ENCODE measurements at places on chromosomes 11 and 22. TPM values are rescaled to one million over a fixed set of nuclear protein-coding genes. Genes with fewer than 3 reads are reported as not detected.

DNA sequence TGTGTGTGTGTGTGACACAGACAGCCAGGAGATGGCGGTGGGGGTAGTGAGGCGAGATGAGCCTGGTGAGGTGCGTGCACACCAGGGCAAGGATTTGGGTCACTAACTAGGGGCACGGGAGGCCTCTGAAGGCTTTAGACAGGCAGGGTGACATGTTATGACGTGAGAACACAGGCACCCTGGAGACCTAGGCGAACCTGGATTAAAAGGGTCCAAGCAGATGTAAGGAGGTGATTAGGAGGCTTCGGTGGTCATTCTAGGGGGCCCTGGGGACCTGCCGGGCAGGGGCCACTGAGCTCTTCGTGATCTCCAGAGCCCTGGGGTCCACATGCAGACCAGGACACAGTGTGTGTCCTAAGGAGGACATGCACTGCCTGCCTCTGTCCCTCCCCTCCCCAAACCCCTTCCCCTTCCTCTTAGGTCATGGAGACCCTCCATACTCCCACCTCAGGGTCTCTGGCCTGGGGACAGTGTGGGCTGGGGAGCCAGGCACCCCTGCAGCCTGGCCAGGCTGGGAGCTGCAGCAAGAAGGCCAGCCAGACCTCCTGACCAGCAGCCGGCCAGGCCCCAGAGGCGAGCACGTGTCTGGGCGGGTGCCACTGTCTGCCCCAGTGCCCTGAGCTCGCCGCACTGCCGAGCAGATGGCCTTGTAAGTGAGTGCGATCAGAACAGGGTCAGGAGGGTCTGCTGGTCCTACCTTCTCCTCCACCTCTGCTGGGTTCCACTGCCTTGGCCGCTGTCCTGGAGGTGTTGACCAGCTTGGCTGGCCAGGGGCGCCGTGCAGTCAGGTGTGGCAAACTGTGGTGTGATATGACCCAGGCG lies 32.1 kb downstream of the IFT27 start:
- no peaks in the 10 kb centered on the region for H3K36me3 ChIP-seq
- no peak for DNase-seq
- H3K4me3 ChIP-seq = no peak overlapping the region
- no peaks in the 10 kb centered on the region for H3K4me1 ChIP-seq
- H3K27ac ChIP-seq = no peak overlapping the region
- peaks cover 5% of the 10 kb centered on the region for H3K27me3 ChIP-seq

- peaks cover 14% of the 10 kb centered on the region for H3K36me3 ChIP-seq
- H3K4me1 ChIP-seq = no peaks in the 10 kb centered on the region
- H3K27ac ChIP-seq = no peak overlapping the region
- no peak for DNase-seq
Measured at GRCh38 chr11:18313965-18314763, 7.8 kb downstream of the HPS5 start.

DNA sequence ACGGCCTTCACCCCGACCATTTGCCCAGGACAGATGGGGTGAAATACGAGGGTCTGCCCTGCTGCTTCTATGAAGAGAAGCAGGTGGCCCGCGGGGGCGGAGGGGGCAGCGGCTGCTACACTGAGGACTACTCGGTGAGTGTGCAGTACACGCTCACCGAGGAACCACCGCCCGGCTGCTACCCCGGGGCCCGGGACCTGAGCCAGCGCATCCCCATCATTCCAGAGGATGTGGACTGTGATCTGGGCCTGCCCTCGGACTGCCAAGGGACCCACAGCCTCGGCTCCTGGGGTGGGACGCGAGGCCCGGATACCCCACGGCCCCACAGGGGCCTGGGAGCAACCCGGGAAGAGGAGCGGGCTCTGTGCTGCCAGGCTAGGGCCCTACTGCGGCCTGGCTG lies 11.2 kb downstream of the C22orf31 start:
- no peak for DNase-seq
- peak overlapping the region; percentile 3 for H3K27ac ChIP-seq
- H3K27me3 ChIP-seq = no peaks in the 10 kb centered on the region

GRCh38 chr11:79458709-79459108 lies 17.9 kb upstream of the TENM4 start:
- no peaks in the 10 kb centered on the region for H3K27me3 ChIP-seq
- peaks cover 3% of the 10 kb centered on the region for H3K4me1 ChIP-seq
- no peaks in the 10 kb centered on the region for H3K36me3 ChIP-seq
- no peak overlapping the region for H3K4me3 ChIP-seq
- no peak overlapping the region for H3K27ac ChIP-seq

DNA sequence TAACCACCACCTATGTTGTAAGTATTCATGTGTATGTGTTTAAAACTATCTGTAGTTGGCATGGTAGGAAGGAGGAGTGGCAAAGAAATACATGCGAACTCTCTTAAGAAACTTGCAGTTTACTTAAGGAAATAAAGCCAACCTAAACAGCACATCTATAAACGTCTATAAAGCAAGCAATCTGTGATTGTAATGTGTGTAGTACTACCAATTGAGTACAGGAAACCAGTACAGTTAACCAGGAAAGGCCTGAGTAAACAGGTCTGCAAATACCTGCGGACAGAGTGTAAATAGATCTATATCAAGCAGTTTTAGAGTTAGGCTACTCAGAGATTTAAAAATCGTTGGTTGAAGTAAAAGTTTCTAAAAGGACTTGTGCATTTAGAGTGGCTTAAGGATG lies 59.5 kb upstream of the AMOTL1 start:
- no peaks in the 10 kb centered on the region for H3K27me3 ChIP-seq
- H3K4me1 ChIP-seq = peaks cover 3% of the 10 kb centered on the region
- H3K27ac ChIP-seq = no peak overlapping the region
- no peak overlapping the region for H3K4me3 ChIP-seq

DNA sequence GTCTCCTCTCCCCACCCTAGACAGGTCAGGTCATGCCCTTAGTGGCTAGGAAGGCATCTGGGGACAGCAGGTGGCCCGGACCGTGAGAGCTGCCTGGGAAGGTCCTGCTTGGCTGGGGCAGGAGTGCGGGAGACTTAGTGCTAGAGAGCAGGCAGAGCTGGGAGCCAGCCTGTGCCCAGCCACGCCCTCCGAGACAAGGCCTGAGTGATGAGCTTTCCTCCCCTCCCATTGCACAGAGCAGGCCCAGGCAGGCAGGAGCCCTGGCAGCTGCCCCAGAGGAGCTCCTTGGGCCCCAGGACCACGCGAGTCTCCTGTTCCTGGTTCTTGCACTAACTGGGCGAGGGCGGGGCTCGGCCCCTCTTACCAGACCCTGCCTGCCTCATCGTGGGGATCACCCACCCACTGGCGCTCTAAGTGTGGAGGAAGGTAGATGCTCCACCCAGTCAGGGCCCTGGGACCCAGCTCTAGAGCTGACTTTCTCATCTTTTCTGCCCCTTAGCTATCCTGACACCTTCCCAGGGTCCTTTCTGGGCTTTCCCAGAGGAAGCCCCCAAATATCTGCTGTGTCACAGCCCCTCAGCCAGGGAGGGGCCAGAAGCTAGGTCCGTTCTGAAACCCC lies 44.9 kb downstream of the MACROD1 start:
- peaks cover 13% of the 10 kb centered on the region for H3K36me3 ChIP-seq
- no peak overlapping the region for H3K4me3 ChIP-seq
- DNase-seq = peak; percentile 51
- H3K27ac ChIP-seq = no peak overlapping the region

- no peak overlapping the region for H3K4me3 ChIP-seq
- no peaks in the 10 kb centered on the region for H3K27me3 ChIP-seq
- H3K36me3 ChIP-seq = no peaks in the 10 kb centered on the region
Measured at GRCh38 chr11:17846852-17847453, 112.4 kb downstream of the KCNC1 start.

GRCh38 chr11:79092791-79093353 lies 348.0 kb downstream of the TENM4 start:
- peak; percentile 79 for DNase-seq
- H3K27me3 ChIP-seq = no peaks in the 10 kb centered on the region
- no peak overlapping the region for H3K27ac ChIP-seq
- no peaks in the 10 kb centered on the region for H3K36me3 ChIP-seq
- peaks cover 57% of the 10 kb centered on the region for H3K4me1 ChIP-seq

DNA sequence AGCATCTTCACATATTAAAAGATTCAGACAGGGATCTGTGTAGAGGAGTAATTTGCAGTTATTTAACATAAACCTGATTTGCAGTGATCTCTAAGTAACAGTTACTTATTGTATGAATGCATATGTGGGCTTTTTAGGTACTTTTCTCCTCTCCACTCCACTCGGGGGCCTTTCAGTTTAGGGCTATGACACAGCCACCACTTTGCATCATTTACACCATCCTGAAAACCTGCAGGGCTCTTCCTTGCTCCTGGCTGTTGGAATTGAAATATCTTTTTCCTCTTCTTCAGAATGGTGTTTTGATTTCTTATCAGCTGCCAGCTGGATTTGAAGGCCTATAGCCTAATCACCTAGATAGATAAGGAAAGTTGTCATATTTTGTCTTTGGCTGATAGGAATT lies 580.8 kb downstream of the NELL1 start:
- H3K27me3 ChIP-seq = no peaks in the 10 kb centered on the region
- H3K4me3 ChIP-seq = no peak overlapping the region
- no peak for DNase-seq
- no peak overlapping the region for H3K27ac ChIP-seq

DNA sequence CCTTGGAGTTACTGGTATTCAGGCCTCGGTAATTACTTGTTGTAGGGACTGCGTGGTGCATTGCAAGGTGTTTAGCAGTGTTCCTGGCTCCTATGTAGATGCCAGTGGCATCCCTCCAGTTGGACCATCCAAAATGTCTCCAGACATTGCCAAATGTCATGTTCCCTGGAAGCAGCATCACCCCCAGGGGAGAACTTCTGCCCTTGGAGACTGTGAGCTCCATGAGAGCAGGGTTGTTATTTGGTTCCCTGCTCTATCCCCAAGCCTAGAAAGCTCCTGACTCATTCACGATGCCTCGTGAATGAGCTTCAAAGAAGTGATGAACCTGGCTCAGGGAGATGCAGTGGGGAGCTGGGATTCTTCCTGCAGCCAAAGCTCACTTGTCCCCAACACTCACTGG lies 4.8 kb upstream of the CD248 start:
- H3K27me3 ChIP-seq = no peaks in the 10 kb centered on the region
- H3K36me3 ChIP-seq = no peaks in the 10 kb centered on the region
- H3K4me1 ChIP-seq = peaks cover 53% of the 10 kb centered on the region
- H3K27ac ChIP-seq = no peak overlapping the region
- DNase-seq = no peak

DNA sequence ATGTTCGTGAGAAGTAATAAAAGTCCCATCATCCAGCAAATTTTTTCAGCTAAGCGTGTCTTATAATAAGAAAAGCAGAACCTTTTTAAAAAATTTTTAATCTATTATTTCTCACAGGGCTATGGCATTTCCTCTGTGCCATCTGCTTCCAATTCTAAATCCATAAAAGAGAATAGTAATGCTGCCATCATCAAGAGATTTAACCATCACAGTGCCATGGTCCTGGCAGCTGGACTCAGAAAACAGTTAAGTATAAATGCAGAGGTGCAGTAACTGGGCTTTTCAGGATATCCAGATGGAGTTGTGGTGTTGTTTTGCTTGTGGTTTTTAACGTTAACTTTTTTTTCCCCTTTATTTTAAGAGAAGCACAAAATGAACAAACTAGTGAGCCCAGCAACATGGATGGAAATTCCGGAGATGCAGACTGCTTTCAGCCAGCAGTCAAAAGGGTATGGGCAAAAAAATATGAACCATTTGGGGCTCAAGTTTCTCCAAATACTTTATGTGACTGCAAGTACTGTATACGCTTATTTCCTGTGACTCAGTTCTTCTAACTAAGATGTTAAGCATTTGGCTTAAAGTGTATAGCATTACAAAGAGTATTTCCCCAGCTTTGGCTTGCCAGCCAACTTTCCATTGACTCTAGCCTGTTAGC lies 25.2 kb downstream of the GTF2H1 start:
- no peaks in the 10 kb centered on the region for H3K27me3 ChIP-seq
- peak; percentile 39 for DNase-seq
- H3K4me3 ChIP-seq = no peak overlapping the region

DNA sequence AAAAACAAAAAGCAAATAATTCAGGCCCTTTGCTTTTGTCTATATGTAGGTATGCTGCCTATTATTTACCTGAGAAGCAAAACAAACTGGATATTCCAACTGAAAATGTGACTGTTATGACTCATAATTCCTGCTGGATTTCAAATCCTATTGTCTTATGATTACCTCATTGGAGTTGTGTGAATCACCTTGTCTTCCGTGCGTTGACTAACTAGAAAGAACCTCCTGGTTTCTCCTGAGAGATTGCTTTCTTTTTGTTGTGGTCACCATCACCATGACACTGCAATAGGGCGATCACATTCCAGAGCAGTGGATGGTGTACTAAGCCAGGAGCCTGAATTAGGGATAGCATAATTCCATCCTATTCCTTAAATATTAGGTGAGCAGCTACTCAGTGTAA lies 23.0 kb upstream of the EXPH5 start:
- H3K27ac ChIP-seq = no peak overlapping the region
- no peaks in the 10 kb centered on the region for H3K4me1 ChIP-seq
- DNase-seq = no peak
- no peaks in the 10 kb centered on the region for H3K27me3 ChIP-seq
- H3K4me3 ChIP-seq = no peak overlapping the region

GRCh38 chr11:64436000-64436399 lies 77.0 kb downstream of the RPS6KA4 start:
- H3K27ac ChIP-seq = no peak overlapping the region
- peaks cover 12% of the 10 kb centered on the region for H3K27me3 ChIP-seq
- DNase-seq = no peak
- H3K36me3 ChIP-seq = no peaks in the 10 kb centered on the region
- peaks cover 2% of the 10 kb centered on the region for H3K4me1 ChIP-seq

DNA sequence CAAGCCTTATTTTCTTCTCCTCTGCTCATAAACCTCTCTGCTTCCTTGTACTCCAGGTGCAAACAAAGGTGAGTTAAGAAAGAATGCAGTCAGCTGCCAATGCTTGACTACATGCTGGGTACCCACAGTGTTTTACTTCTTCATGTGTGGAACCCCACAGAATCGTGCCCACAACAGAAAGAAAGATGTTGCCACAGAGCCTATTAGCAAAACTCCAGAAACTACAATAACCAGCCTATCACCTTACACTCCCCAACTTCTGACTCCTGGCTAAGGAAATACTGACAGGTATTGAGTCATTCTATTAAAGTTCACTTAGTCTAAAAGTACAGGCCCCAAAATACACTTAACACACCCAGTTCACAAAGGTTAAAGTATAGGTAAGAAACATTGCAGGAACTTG lies 56.9 kb upstream of the CCDC89 start:
- DNase-seq = no peak
- no peak overlapping the region for H3K4me3 ChIP-seq
- H3K36me3 ChIP-seq = no peaks in the 10 kb centered on the region
- H3K4me1 ChIP-seq = no peaks in the 10 kb centered on the region
- no peak overlapping the region for H3K27ac ChIP-seq

DNA sequence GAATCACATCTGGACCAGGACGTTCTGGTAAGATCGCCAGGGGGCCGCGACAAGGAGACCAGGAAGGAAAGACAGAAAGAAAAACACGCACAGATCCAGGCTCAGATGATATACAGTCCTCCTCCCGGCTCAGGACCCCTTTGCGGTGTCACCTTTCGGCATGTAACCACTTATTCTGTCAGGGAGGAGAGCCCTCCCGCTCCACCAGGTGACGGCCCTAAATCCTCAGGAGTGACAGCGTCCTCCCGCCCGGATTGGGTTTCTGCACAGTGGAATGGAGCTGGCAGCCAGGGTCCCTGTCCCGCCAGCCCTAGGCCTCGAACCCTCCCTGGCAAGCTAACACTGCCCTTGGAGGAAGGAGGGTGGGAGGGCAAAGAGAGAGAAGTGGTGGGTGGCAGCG lies 24.3 kb upstream of the KCNQ1OT1 start:
- peak overlapping the region; percentile 84 for H3K27ac ChIP-seq
- DNase-seq = peak; percentile 53
- no peak overlapping the region for H3K4me3 ChIP-seq
- no peaks in the 10 kb centered on the region for H3K36me3 ChIP-seq
- H3K27me3 ChIP-seq = peaks cover 2% of the 10 kb centered on the region

OR51B4 gene
- total RNA-seq = 0.09 TPM

SERPIND1 gene
- 0.09 TPM for total RNA-seq

SMTNL1 gene
- total RNA-seq = 143 TPM

TREH gene
- total RNA-seq = under 0.01 TPM

All from muscle of leg (tissue), 16 donors.